Dermis blood vessel endothelial cell (primary cell): ENCODE measurements at places on chromosomes 2 and 18. TPM values are rescaled to one million over a fixed set of nuclear protein-coding genes. Genes with fewer than 3 reads are reported as not detected.

PGAP1 gene
- total RNA-seq: 4.8 and 10.2 TPM in 2 replicates

CAPN14 gene
- total RNA-seq: 0.05 TPM in 1 of 2 replicates, not detected in the other

PRKAG3 gene
- not detected in 2 replicates for total RNA-seq

HJURP gene
- 10.4 and 19.8 TPM in 2 replicates for total RNA-seq

PFN4 gene
- 0.23 and 1.7 TPM in 2 replicates for total RNA-seq

SULT1C2 gene
- 0.05 TPM in 1 of 2 replicates, not detected in the other for total RNA-seq

UGT1A10 gene
- total RNA-seq: not detected in 2 replicates

RNF152 gene
- 88.8 and 91.2 TPM in 2 replicates for total RNA-seq

MATN3 gene
- total RNA-seq: 1.2 and 1.3 TPM in 2 replicates

TMEM200C gene
- not detected in 2 replicates for total RNA-seq

SPATA3 gene
- total RNA-seq: not detected in 2 replicates

PAX3 gene
- not detected in 2 replicates for total RNA-seq

RFTN2 gene
- total RNA-seq: 14.4 and 22.0 TPM in 2 replicates

SLC40A1 gene
- total RNA-seq: 98.0 and 113 TPM in 2 replicates

ESPNL gene
- not detected in 2 replicates for total RNA-seq

NEU2 gene
- not detected in 2 replicates for total RNA-seq
